NCI-H526 (cell line): ENCODE measurements at places on chromosomes 12 and 14.

- peak; percentile 75 for DNase-seq
Observed at GRCh38 chr14:89284333-89285058, 132.5 kb downstream of the FOXN3 start.

DNA sequence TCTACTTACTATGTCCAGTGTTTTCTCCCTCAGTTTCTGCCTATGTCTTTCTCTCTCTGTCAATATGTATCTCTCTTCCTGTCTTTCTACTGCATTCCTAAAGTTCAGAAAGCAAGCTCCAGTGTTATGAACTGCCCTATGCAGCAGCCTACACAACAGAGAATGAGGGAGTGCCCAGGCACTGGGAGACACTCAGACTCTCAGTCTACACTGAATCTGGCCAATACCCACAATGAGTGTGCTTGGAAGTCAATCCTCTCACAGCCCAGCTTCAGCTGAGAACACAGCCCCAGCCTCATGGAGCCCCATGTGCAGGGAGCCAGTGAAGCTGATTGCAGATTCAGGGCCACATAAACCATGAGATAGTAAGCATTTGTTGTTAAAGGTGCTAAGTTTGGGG, 128.7 kb downstream of the ALG10 start:
- DNase-seq, result no peak

GRCh38 chr12:40168868-40169267, 55.9 kb upstream of the LRRK2 start:
- DNase-seq, result no peak

DNA sequence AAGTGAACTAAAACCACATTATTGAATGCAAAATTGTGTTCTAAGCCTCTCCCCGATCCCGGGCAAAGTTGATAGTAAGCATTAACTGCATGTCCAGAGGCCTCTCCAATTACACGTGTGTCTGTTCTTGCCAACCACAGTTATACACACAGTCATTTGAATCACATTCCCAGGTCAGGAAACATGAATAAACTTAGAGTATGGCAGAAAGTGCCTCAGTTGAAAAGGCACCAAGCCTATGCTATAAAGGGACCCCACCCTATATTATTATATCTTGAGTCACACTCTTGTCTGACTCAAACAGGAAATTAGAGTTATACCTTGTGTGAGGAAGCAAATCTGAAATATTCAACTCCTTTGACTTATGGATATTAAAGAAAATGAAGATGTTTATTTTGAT, 128.3 kb upstream of the STXBP6 start:
- no peak for DNase-seq

- DNase-seq, result no peak
Observed at GRCh38 chr12:67531051-67531450, 117.5 kb upstream of the DYRK2 start.
